ENCODE measurements at places on chromosomes 13 and 19.

DNA sequence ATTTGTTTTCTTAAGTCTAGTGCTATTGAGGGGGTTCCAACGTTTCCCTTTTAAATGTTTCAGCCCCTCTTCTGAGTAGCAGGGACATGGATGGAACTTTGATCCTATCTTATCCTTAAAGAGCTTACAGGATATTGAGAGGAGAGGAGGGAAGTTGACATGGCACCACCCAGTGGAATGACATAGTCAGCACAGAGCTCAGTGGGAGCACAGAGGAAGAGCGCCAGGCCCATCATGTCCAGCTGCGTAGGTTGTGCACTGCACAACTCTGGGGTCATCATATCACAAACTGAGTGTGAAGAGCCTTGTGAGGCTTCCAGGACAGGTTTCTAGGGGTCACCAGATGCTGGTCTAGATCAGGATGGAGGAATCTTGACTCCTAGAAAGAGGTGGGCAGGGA is 4.6 kb upstream of the CDC42EP5 start:
- DNase-seq: no peak

GRCh38 chr19:3367628-3368440 is 1.5 kb downstream of the NFIC start:
- no peak for DNase-seq

DNA sequence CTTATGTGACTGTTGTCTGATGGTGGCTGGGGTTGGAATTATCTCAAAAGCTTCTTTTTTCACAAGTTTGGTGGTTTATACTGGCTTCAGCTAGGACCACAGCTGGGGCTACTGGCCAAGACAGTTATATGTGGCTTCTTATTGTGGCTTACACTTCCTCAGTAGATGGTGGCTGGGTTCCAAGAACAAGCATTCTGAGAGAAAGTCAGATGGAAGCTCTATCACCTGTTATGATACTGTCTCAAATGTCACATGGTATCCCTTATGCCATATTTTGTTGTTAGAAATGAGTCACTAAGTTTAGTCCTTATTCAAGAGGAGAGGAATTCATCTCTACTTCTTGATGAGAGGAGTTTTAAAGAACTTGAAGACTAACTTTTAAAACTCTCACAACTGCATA is 41.6 kb downstream of the NDFIP2 start:
- DNase-seq: no peak

DNA sequence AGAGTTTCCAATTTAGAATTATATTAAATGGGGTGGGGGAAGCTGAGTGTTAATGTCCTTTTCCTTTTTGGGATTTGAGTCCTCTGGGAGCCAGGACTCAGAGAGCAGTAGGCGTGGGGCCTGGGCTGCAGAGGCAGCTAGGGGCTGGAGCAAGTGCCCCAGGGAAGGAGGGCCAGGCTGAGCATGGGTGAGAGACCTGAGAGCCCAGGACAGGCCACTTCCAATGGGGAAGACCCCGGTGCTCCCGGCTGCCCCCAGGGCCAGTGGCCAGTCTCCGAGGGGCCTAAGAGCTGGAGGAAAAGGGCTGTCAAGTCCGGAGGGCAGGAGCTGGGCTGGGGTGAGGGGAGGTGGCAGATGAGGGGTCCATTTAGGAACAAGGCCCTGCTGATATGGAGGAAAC is 371.5 kb downstream of the ZNF536 start:
- DNase-seq: no peak

DNA sequence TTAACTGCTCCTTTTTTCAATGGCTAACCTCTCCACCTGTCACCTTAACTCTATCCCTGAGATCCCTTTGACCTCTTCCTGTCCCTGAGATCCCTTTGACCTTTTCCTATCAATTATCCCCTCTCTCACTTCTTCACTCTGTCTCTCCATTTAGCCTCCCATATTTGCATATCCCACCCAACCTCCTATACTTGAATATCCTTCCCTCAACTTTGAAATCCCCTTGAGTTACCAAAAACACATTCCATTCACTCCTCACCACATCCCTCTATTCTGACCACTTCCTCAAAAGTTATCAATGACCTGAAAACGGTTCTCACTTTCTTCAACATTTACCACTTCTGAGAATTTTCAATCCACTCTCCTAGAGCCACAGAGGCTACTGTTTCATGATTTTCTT is 3.0 kb downstream of the MYCBP2 start:
- no peak for DNase-seq

DNA sequence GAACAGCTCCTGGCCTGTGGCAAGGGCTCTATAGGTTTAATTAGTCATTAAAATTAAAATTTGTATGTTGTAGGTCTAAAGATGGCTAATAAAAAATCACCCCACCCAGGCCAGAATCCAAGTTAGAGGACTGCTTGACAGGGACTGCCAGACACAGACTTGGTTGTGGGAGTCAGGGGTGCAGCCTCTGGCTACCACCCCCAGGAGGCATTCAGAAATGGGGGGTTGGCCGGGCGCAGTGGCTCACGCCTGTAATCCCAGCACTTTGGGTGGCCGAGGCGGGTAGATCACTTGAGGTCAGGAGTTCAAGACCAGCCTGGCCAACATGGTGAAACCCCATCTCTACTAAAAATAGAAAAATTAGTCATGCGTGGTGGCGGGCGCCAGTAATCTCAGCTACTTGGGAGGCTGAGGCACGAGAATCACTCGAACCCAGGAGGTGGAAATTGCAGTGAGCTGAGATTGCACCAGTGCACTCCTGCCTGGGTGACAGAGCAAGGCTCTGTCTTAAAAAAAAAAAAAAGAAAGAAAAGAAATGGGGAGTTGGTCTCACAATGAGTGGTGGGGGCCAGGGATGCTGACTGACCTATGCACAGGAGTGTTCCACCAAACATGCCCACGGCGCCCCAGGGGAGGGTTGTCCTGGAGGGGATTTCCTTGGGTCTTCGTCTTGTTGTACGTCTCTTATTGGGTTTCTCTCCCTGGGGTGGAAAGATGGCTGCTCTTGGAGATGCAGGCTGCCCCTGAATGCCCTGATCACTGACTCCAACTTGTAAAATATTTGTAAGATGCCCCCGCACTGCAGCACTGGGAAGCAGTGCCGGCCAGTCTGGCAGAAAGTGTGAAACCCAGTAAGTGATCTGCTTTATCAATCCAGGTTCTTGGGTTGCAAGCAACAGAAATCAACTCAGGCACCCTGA is 68.8 kb downstream of the SIPA1L3 start:
- DNase-seq: no peak

- DNase-seq: no peak
Measured at GRCh38 chr13:75319254-75319653, 162.7 kb downstream of the TBC1D4 start.

GRCh38 chr19:7226739-7227138 is 67.5 kb downstream of the INSR start:
- DNase-seq: no peak

GRCh38 chr13:21675095-21675991 is 4.5 kb downstream of the FGF9 start:
- peak; percentile 35 for DNase-seq

DNA sequence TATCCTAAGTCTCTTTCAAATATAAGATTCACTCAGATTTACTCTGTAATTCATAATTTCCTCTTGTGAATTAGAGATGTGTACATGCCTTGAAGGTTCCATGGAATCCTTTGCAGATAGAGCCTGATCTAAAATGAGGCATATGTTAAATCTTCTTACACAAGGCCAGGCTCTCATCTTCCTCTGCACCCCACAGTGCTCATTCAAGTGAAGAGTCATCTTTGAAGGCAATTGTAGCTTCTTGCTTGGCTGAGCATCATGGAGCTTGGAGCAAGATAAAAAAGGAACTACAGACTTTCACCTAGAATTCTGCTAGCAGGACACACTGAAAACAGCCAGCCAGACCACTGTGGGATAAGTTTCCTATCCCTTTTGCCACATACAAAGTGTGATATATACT is 566.4 kb downstream of the PCDH9 start:
- no peak for DNase-seq

DNA sequence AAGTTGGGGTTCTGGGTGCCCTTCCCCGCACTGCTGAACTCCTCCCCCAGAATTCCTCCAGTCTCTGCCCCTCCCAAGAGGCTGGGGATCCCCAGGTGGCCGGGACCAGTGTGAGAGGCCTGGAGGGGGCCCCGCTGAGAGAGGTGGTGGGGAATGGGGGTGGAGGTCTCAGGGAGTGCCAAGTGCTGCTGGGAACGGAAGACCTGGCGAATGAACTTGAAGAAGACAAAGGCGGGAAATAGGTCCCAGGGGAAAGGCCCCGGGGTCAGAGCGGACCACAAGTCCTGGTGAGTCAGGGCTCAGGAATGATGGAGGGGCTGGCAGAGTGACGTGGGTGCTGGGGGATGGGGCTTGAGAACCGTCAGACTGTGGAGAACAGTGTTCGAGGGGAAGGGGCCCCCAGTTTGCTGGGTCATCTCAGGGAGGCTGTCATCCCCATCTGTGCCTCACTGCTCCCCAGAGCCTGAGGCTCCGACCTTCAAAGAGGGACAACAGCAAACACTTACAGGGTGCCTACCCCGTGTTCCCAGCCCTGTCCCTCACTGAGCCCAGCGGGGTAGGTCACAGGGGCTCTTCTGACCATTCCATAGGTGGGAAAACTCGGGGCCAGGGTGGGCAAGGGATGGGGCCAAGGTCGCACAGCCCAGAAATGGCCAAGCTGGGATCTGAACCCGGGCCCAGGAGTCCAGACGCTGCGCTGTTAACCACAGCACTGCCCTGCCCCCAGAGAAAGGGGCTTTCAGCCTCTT is 16.0 kb upstream of the SEMA6B start:
- DNase-seq: no peak

DNA sequence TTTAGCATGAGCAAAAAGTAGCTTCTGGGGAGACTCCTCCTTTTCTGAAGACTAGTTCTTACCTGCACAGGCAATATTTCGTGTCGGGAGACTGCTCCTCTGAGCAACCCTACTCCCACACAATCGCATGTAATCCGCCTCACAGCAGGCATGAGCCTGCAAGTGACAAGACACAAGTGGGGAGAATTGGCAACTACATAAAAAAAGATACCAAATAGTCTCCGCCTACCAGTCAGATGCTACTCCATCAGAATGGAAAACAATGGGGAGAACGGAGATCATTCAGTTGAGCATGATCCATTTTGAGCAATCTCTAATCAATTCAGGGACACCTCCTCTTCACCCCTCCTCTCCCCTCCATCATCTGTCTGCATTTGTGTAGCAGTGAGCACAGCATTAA is 321.0 kb downstream of the COG6 start:
- DNase-seq: no peak

DNA sequence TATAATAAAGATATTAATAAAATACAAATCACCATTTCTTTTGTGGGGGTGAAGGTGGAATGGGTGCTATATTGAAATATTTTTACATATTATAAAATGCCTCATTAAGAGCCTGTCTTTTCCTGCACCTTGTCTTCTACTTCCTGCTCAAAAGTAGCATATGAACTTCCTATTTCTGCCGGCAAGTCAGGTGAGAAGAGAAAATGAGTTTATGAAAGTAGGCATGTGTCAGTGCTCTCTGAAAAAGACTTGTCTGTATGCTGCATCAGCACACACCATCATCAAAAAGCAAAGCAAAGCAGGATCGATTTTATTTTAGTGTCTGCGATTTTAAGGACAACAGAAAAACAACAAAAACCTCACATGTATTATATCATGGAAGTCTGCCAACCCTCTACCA is 114.2 kb downstream of the RAP2A start:
- no peak for DNase-seq

DNA sequence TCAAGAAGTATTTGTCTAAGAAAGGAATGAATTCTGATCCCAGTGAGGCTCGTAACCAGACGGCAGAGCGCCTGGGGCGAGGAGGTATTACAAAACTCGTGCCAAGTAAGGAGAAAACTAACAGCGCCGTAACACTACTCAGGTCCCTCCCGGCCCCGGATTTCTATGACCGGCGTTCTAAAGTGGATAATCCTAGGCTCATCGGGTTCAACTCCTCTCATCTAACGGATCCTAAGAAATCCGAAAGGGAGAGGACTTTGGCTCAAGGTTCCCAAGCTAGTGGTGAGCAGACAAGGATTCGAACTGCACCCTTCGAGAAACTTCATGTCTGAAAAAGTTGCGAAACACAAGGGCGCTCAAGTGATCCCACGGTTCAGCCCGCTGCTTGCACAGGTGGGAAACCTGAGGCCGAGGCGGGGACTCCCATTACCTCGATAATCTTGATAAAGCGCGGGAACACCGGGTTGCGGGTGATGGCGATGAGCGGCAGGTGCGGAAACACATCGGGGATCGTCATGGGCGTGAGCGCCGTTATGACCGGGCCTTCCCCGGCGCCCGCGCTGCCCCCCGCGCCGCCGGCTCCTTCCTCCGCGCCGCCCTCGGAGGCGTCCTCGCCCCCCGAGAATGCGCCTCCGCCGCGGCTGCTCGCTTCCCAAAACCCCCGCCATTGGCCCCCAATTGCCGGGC is 529 bp downstream of the LONP1 start:
- DNase-seq: no peak

- no peak for DNase-seq
Measured at GRCh38 chr19:32662186-32662585, 12.8 kb downstream of the ANKRD27 start.

DNA sequence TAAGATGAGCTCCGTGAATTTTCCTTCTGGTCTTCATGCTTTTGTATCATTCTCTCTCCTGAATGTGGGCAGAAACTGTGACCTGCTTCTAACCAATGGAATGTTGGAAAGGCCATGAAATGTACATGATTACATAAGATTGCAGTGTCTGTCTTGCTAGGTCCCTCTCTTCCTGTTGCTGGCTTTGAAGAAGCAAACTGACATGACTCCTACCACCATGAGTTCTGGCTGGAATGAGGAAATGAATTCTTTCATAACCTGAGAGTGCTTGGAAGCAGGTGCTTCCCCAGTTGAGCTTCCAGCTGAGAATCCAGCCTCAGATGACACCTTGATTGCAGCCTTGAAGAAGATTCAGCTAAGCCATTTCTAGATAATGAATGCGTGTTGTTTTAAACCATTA is 275.0 kb upstream of the MIR17HG start:
- DNase-seq: no peak

GRCh38 chr19:13281567-13282291 is 131.5 kb downstream of the IER2 start:
- DNase-seq: no peak

DNA sequence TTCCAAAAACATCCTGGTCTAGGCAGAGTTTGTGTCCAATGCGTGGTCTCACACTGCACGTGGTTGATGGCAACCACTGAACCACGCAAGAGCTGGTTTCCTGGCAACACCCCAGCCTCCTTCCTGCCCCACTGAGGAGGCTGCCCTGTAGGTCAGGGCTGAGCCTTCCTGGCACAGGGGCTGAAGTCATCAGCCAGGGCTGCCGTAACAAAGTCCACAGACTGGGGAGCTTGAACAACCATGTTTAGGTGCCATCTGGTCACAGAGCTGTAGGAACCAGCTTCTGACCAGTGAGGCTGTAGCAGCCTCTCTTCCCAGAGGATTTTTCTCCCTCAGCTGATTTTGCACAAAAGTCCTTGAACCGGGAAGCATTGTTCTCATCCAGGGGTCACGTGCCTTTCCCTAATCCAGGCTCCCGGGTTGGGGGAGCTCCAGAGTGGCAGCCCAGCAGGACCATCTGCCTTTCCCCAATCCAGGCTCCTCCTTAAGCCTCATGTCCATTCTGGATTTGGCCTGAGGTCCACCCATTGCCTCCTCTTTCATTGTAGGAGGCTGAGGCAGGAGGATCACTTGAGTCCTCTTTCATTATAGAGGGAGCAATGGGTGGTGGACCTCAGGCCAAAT is 53.9 kb downstream of the CHST8 start:
- no peak for DNase-seq

Data from stimulated activated CD8-positive, alpha-beta memory T cell treated with anti-CD3 and anti-CD28 coated beads, Interleukin-12 subunit alpha, Interleukin-12 subunit beta, amount 100 ng/mL, for 4 hours (primary cell).